ENCODE measurements at places on chromosomes 3 and 15.

GRCh38 chr3:119637679-119638477, 22.5 kb downstream of the POPDC2 start:
- peak; percentile 76 for DNase-seq

- DNase-seq: no peak
Observed at GRCh38 chr3:165440380-165440779, 244.2 kb upstream of the SLITRK3 start.

GRCh38 chr15:75554717-75555116, 24.4 kb downstream of the PTPN9 start:
- DNase-seq: peak; percentile 80

GRCh38 chr15:83030021-83030420, 18.6 kb upstream of the C15orf40 start:
- DNase-seq: no peak

DNA sequence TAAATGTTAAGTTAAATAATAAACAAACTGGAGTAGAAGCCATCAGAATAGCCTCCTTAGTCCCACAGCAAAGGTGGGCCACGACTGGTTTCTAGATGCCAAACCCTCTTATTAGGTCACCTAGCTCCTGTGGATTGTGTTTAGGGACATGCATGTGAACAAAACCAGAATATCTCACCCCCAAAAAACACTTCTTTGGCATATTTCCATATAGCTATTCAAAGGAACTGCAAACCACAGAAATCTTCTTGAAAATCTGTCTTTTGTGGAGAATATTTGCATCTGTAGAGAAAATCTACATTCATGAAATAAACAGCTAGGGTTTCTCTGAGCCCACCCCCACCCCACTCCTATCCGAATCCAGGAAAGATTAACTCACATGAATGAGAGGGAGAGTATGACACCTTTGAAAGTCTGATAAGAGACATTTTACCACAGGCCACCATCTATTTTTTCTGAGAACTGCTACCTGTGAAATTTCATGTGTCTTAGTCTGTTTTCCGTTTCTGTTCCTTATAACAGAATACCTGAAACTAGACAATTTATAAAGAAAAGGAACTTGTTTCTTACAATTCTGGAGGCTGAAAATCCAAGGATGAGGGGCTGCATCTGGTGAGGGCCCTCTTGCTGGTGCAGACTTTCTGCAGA, 159.4 kb downstream of the NEK10 start:
- no peak for DNase-seq

GRCh38 chr15:67080900-67081431, 15.6 kb downstream of the SMAD3 start:
- DNase-seq: peak; percentile 70

- no peak for DNase-seq
Observed at GRCh38 chr3:98454929-98455328, 8.1 kb upstream of the OR5K1 start.

DNA sequence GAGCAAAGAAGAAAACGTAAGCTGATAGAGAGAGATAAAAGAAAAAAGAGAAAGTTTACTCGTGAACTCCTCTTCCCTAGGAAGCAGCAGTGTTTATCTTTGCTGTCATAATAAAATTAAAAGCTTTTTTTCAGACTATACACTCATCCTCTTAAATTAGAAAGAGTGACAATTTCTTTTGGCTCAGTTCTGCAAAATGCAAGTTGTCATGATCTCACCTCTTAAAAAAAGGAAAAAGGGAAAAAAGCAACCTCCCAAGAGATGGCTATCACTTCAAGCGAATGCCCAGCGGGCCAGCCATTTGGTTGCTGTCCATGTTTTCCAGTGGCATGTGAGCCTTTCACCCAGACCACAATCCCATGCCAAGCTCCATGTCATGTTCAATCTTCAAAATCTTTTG, 7.0 kb upstream of the THBS1 start:
- no peak for DNase-seq

DNA sequence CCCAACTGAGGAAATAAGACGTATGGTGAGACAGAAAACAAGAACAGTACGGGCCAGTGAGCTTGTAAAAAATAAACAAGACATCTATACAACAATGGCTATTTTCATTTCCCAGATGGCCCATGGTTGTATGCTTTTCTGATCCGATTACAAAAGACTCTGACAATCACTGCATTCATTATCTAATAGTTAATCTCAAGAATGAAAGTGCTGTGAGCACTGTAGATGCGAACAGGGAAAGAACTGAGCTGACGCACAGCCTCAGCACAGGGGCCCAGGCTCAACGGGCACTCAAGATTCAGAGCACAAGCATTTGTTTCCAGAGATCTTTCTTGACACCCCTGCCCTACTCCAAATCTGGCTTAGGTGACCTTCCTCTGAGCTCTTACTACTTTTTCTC, 6.9 kb downstream of the MTMR10 start:
- DNase-seq: no peak

All from skeletal muscle cell (primary cell).